ENCODE measurements at places on chromosomes 16 and 17. TPM values are rescaled to one million over a fixed set of nuclear protein-coding genes. Genes with fewer than 3 reads are reported as not detected.
A peak's percentile ranks its signal among the peaks of the same experiment; 100 is the strongest.

GRCh38 chr17:27493088-27493487 is 36.8 kb downstream of the KSR1 start:
- ATAC-seq, result no peak

DNA sequence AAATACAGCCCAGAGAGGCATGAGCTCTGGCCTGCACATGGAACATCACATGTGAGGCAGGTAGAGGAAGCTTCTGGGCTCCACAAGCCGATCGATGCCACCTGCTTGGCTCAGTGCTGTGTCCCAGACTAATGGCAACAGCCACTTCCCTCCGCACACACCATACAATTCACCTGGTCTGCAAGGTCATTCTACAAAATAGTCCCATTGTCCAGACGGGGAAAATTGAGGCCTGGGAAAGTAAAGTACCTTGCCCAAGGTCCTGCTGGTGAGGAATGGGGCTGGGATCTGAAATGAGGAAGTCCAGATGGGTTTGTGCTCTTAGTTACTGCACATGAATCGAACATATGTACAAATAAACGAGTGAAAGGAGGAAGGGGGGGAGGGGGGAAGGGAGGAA is 88.0 kb downstream of the LITAF start:
- no peak for ATAC-seq

GRCh38 chr17:52136166-52136565 is 22.3 kb downstream of the CA10 start:
- ATAC-seq, result no peak

Gene MYH11
- 10,459 TPM for total RNA-seq

Gene LPO
- total RNA-seq, result 0.15 TPM

Gene CCT6B
- 2.8 TPM for total RNA-seq

- ATAC-seq, result no peak
Observed at GRCh38 chr17:32485261-32486110, 1.3 kb upstream of the CDK5R1 start.

GRCh38 chr16:63195336-63195735 is 1159.1 kb upstream of the CDH8 start:
- no peak for ATAC-seq

GRCh38 chr16:66516808-66517585 is 32.9 kb downstream of the TK2 start:
- peak; percentile 95 for ATAC-seq

Gene GP1BA
- total RNA-seq, result not detected

- no peak for ATAC-seq
Observed at GRCh38 chr17:47117386-47117785, 71.7 kb downstream of the CDC27 start.

Gene CACNG1
- total RNA-seq, result not detected

DNA sequence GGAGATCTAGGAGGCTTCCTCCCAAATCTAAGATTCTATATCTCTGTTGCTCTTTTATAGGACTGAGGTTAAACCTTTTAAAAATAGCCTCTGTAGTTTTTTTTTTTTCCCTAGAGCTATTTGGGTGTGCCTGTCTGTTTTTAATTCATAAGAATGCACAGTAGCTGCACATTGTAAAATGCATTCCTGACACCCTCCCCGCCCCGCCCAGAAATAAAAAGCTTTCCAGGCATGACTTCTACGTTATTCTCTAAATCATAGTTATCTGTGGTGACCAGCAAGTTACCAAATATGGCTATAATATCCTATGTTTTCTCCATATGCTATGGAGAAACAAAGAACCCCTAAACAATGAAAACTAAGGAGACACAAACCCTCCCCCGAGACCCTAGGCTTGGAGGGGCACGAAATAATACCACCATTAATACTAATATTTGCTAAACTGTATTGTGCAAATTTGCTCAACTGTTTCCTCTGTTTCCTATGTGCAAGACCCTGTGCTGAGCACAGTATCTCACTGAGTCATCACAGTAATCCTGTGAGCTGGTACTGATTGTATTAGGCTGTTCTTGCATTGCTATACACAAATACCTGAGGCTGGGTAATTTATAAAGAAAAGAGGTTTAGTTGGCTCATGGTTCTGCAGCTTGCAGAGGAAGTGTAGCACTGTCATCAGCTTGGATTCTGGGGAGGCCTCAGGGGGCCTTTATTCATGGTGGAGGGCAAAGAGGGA is 388.3 kb downstream of the CA10 start:
- ATAC-seq, result no peak

DNA sequence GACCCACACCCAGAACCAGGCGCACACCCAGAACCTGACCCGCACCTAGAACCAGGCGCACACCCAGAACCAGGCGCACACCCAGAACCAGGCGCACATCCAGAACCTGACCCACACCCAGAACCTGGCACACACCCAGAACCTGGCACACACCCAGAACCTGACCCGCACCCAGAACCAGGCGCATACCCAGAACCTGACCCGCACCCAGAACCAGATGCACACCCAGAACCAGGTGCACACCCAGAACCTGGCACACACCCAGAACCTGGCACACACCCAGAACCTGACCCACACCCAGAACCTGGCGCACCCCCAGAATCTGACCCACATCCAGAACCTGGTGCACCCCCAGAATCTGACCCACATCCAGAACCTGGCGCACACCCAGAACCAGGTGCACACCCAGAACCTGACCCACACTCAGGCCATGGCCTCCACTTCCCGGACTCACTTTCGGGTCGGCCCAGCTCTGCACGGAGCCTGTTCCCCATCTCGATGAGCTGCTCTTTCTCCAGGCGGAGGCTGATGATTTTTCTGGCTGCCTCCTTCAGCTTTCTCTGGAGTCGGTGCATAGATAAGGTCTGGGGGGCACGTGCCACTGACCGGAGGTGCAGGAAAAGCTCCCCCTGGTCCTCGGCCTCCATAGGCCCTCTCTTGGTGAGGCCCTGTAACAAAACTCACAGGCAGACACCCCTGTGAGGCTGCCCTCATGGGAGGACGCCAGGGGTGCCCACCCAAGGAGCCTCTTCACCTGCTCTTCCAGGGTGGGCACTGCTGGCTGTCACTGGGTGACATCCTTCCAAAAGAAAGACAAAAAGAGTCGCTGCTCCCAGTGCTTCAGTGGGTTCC is 53.3 kb upstream of the FASN start:
- no peak for ATAC-seq

GRCh38 chr16:84937196-84938005 is 73.9 kb downstream of the ZDHHC7 start:
- no peak for ATAC-seq

Gene ACE
- 9.5 TPM for total RNA-seq

DNA sequence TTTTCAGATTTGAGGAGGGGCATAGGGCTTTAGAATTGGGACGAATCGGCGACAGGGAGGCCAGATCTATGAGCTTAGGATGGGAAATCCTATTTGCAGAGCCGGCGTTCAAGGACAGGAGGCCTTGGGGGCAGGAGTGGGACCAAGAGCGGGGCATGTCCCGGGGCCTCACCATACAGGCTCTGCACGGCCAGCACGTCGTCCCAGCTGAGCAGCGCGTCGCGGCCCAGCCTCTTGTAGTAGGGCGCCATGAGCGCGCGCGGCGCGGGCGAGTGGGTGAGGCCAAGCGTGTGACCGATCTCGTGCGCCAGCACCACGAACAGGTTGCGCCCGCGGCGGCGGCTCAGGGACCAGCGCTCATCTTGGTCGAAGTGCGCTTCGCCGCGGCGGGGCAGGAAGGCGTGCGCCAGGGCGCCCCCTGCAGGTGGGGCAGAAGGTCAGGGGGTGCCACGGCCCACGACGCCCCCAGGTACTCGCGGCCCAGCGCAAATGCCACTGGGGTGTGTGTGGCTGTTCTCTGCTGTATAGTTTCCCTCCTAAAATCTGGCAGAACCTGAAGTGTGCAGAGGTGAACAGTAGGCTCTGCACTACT is 9.3 kb downstream of the C17orf50 start:
- no peak for ATAC-seq

DNA sequence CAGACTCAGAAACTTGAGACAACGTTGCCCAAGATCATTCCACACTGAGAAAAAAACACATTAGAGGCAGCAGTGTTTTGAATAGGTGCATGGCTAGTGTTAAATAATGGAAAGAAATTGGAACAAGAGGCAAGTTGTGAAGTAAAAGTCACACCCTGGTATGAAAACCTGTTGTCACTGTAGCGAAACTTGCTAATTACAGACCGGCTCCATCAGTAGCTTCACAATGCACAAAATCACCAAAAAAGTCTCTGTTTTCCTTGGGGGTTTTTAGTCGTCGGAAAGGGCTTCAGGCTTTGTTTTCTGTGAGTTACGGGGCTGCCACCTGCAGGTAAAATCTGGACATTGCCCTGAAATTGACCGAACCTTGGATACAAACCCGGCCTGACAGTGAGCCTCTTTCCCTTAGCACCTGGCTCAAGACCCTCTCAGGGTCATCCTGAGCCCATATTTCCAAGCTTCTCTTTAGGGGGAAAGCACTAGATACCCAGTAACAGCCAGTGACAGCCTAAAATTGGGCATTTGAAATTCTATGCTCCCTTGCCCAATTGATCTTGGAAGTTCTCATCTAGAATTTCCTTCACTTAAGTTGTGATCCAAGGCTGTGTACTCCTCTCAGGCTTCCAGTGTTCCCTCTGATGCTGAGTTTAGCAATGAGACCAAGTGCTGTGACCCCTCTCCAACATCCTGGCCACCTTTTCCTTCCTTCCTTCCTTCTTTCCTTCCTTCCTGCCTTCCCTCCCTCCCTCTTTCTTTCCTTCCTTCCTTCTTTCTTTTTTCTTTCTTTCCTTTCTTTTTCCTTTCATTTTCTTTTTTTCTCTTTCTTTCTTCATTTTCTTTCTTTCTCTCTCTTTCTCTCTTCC is 7.2 kb upstream of the GRB2 start:
- peak; percentile 51 for ATAC-seq

- ATAC-seq, result peak; percentile 96
Observed at GRCh38 chr16:30902029-30902972, 5.9 kb downstream of the CTF1 start.

DNA sequence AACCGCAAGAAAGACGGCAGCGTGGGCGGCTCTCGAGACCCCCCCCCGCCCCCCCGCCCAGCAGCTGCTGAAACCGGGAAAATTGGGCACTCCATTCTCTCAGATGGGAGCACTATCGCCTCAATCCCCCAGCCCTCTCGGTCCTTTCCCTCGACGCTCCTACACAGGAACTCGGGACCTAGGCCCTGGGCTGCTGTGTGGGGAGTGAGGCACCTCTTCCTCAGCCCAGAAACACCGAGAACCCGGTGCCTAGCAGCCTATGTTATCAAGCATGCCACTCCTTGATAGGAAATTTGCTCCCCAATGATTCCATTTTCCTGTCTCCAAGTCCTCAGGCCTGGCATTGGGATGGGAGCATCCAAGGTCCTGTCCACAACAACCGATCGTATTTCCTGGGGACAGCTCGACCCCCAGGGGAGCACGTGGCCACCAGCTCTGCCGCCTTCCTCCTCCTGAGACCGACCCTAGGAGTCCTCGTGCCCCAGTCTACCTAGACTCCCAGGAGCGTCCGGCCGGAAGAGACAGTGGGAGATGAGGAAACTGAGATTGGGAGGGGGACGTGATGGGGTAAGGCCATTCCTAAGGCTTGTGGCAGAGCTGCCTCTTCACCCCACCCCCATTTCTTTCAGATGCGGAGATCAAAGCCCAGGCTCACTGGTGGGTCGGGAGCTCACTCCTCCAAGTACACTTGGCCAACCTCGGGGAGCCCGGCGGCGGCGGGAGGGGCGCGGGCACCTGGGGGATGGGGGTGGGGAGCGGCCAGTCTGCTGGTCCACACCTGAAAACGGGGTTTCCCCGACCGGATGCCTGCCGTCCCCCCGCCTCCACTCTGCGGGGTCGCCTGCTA is 17.5 kb upstream of the CBX8 start:
- ATAC-seq, result no peak

Gene CFAP52
- total RNA-seq, result 4.2 TPM

GRCh38 chr16:12896562-12896961 is 4.8 kb upstream of the SHISA9 start:
- ATAC-seq, result no peak

DNA sequence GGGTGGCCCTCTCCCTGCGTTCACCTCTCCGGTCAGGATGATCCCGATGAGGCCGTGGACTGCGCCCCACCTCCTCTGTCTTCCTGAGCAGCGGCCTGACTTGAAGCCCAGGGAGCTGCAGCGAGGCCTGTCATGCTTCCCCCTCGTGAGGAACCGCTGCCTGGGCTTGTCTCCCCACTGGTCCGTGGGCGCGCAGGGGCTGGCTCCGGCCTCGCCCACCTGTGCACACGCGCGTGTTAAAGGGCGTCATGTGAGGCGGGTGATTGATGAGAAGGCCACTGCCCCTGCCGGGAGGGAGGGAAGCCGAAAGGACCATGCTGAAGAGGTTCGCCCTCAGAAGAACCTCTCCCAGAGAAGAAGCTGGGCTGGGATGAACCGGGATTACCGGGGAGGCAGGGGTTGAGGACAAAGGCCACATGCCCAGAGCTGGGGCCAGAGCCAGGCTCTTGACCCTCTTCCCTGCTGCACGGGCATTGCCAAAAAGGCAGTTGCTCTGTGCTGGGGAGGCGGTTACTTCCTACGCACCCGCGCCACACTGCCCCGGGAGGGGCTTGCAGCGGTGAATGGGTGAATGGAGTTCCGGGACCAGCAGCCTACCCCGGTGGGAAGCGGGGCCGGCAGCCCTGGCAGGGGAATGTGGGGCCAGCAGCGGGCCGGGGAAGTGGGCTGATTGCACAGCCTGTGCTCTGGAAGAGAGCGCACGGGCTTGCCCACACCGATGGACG is 85.9 kb upstream of the GSE1 start:
- no peak for ATAC-seq

- peak; percentile 84 for ATAC-seq
Observed at GRCh38 chr17:43368740-43369506, 29.9 kb upstream of the ARL4D start.

DNA sequence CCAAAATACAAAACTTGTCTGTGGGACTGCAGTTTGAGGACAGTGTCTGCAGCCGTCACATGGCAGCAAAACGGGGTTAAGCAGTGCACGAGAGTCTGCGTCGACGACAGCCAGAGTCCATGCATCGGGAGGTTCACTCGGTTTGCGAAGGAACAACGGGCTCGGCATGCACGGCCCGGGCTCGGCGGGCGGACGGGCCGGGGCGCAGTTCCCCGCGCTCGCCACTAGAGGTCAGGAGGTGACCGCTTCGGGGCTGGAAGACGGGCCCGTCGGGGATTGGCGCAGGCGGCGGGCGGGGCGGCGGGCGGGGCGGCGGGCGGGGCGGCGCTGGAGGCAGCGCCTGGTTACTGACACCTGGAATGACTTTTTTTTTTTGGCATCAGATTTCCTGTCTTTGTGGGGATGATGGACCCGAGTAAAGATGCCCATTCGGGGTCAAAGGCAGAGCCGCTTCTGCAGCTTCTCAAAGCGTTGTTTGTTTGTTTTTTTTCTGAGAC is 6.5 kb downstream of the SCGB1C2 start:
- ATAC-seq, result peak; percentile 89

DNA sequence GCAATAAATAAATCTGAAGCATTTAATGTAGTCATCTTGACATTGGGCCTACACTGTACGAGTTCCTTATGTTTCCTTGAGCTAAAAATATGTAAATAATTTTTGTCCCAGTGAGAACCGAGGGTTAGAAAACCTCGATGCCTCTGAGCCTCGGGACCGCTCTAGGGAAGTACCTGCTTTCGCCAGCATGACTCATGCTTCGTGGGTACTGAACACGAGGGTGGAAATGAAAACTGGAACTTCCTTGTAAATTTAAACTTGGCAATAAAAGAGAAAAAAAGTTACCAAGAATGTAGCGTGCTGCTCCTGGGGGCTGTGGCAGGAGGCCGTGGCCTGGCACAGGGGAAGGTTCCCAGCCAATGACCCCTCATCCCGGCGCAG is 74.1 kb downstream of the SOCS1 start:
- ATAC-seq, result peak; percentile 48

GRCh38 chr16:557463-558297 is 2.5 kb upstream of the PRR35 start:
- ATAC-seq, result no peak
